ENCODE measurements at places on chromosomes 5 and 9.

DNA sequence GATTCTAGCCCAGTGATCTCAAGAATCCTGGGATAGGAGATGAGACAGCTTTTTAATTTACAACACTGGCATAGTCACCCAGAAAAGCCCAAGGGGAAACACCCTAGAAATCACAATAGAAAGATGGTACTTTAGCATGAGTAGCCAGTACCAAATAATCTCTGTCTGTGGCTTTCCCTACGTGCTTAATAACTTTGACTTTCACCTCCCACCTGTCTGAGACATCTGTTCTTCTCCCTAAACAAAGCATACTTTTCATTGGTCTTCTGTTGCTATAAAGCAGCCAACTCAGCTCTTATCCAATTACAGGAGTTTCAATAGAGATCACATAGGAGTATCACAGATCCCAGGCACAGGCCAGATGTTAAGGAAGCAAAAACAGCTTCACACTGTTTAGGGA lies 10.4 kb downstream of the MARCHF3 start:
- no peak for DNase-seq

- DNase-seq = peak; percentile 63
Measured at GRCh38 chr5:69007726-69008368, 86.0 kb upstream of the SLC30A5 start.

DNA sequence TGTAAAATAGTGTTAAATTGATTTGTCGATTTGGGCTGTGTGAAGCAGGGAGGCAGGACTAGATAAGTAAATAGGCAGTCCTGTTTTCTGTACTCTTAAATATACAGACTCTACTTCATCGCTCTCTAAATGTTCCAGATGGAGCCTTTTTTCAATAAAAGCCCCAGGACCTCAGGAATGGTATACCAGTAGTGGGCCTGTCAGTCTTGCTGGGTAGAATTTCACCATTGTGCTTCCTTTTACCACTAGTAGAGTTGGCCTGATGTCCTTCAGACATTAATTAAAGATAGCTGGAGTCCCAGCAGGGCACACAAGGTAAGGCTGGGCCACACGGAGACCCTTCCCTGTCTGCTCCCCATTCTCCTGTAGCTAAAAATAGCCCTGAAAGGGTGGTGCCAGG lies 6.0 kb downstream of the SNX18 start:
- DNase-seq = no peak

DNA sequence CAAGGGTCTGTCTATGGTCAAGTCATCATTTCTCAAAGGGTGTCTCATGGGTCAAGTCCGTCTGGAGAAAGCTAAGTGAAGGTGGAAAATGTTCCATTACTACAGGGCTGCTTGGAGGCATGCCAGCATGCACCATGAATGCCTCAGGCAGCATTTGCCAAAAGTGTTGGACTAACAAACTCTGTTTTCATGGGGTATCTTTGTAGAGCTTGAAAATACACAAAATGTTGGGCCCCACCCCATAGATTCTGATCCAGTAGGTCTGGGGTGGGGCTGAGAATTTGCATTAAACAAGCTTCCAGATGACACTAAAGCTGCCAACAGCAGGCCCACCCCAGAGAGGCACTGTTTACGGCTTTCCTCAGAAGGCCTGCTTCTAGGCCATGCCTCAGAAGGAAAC lies 75.0 kb upstream of the FRRS1L start:
- no peak for DNase-seq

DNA sequence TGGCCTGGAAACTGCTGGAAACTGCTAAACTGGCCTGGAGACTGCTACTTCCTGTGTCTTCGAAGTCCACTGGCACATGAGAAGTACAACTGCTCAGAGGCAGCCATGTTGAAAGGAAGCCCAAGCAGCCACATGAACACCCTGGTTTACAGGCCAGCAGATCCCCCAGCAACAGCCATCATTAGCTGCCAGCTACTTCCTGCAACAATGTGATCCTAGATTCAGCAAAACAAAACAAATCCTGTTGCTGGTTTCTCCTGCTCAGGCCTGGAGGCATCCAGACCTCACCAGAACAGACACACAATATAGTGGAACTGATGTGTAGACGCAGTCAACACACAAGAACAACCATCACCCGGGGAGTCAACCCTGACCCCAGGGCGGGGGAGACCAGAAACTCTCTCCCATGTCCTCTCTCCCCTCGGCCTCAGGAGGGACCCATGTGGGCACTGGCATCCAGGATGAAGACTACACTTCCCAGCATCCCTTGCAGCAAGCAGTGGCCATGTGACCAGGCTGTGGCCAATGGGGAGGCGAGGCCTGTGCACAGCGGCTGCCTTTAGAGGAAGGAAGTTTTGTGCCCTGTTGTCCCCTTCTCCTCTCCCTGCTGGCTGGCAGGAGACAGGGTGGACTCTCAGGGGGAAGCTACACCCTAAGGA lies 9.2 kb upstream of the LCN15 start:
- no peak for DNase-seq

- DNase-seq = no peak
Measured at GRCh38 chr9:125906893-125907292, 159.7 kb downstream of the PBX3 start.

DNA sequence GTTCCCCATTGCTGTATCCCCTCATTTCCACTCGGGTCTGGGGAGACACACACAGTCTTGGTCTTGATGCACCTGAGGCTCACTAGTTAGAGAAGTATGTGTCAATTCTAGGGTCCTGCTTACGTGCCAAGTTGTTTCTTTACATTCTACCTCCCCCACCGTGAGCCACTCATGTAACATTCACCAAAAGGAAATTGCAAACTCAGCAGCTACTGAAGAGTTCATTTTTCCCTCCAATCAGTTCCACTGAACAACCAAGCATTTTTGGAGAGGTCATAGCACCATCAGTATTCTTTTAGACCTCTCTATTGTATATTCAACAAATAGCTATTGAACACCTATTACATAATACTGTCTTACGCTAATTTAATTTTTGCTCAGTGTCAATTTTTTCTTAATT lies 281.1 kb downstream of the SH3GL2 start:
- no peak for DNase-seq

GRCh38 chr9:82560457-82560904 lies 502.5 kb downstream of the RASEF start:
- DNase-seq = no peak

- DNase-seq = no peak
Measured at GRCh38 chr9:111222757-111223156, 107.3 kb downstream of the OR2K2 start.

DNA sequence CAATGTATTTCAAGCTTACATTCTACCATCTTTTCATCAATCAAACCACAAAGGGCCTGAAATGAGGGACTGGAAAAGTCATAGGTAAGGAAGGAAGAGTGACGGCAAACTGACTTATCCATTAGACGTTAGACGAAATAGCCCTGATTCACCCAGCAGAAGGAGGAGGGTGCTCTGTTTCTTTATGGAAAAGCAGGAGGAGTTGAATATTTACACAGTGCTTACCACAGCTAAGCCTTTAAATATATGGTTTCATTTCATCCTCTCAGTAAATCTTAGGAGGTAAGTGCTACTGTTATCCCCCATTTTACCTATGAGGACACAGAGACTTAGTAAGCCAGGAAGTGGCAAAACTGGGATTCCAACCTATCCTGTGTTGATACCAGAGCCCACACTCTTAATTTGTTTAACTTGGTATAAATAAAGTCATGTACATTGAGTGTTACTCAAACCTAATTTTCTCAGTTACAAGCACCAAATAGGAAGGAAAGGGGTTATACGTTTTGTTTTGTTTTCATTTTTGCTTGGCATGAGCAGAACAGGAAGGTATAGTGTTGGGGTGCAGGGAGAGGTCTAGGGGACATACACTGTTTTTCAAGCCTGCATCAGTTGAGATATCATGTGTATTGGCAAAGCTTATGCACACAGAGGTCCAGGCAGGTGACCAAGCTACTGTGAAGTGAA lies 98.1 kb upstream of the IFNK start:
- no peak for DNase-seq

GRCh38 chr9:129770741-129771140 lies 17.9 kb upstream of the PTGES start:
- DNase-seq = no peak

- DNase-seq = no peak
Measured at GRCh38 chr5:143001764-143002351, 231.7 kb downstream of the ARHGAP26 start.

GRCh38 chr9:34475097-34475496 lies 16.5 kb downstream of the DNAI1 start:
- DNase-seq = no peak

DNA sequence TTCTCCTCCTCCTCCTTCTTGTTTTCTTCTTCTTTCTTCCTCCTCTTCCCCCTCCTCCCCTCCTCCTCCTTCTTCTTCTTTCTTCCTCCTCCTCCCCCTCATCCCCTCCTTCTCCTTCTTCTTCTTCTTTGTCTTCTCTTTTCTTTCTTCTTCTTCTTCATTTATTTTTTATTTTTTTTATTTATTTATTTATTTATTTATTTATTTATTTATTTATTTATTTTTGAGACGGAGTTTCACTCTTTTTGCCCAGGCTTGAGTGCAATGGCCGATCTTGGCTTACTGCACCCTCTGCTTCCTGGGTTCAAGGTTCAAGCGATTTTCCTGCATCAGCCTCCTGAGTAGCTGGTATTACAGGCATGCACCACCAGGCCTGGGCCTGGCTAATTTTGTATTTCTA lies 1332.5 kb upstream of the CDH9 start:
- no peak for DNase-seq

GRCh38 chr9:105280691-105281090 lies 36.2 kb downstream of the SLC44A1 start:
- no peak for DNase-seq

- no peak for DNase-seq
Measured at GRCh38 chr9:68739621-68740174, 34.7 kb downstream of the PIP5K1B start.

DNA sequence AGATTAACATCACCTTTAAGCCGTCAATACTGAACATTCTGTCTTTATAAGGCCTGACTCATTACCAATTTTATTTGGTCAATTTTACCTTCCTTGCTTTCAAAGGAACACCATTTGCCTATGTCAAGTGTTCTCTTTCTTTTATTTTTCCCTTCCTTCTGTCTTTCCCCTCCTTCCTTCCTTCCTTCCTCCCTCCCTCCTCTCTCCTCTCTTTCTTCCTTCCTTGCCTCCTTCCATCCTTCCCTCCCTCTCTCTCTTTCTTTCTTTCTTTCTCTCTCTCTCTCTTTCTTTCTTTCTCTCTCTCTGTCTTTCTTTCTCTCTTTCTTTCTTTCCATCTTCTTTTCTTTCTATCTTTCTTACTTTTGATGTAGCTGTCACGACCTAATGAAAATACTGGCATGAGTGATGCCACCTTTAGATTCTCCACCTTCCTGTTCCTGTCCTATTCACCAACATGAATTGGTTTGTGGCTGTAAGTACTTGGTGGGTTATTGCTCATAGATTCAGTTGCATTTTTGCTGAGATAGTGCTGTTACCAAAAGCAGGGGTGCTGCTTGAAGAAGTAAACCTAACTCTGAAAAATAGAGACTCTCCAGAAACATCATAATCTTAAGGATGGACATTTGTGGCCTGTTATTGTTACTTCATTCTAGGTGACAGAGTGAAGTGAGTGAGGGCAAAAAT lies 33.8 kb downstream of the DOCK8 start:
- no peak for DNase-seq

DNA sequence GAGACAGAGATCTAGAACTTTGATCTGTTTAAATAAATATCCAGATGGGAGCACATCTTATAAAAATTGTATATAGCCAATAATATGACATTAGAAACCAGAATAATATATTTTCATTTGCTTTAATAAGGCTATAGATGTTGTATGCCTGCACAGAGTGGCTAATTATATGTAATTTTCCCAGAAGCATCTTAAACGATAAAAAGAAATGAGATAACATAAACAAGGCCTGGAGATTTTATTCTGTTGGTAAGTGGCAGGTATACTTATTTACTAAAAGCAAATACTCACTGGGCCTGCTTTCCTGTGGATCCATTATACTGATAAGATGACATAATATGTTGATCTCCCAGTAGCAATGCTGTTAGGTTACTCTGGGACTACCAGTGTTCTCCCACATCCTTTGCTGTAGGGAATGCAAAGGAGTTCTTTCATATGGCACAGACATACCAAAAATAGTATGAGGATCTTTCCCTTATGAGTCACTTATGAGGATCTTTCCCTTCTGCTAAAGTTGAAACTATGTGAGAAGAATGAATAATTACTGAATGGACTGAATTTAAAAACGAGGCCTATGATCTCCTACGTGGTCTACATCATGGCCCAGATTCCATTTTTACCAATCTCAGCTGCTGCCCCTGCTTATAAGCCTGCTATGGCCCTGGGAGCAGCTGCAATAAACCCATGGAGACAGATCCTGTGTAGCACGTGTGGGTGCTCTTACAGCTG lies 112.1 kb downstream of the NUDT12 start:
- DNase-seq = no peak

- no peak for DNase-seq
Measured at GRCh38 chr9:117777823-117778222, 73.6 kb downstream of the TLR4 start.

- DNase-seq = no peak
Measured at GRCh38 chr5:13866792-13867191, 77.7 kb downstream of the DNAH5 start.

GRCh38 chr9:32677931-32678330 lies 42.5 kb upstream of the TAF1L start:
- DNase-seq = no peak

GRCh38 chr9:80082213-80082612 lies 510.4 kb downstream of the TLE4 start:
- no peak for DNase-seq

GRCh38 chr5:65482736-65483545 lies 1.2 kb upstream of the ADAMTS6 start:
- DNase-seq = no peak

DNA sequence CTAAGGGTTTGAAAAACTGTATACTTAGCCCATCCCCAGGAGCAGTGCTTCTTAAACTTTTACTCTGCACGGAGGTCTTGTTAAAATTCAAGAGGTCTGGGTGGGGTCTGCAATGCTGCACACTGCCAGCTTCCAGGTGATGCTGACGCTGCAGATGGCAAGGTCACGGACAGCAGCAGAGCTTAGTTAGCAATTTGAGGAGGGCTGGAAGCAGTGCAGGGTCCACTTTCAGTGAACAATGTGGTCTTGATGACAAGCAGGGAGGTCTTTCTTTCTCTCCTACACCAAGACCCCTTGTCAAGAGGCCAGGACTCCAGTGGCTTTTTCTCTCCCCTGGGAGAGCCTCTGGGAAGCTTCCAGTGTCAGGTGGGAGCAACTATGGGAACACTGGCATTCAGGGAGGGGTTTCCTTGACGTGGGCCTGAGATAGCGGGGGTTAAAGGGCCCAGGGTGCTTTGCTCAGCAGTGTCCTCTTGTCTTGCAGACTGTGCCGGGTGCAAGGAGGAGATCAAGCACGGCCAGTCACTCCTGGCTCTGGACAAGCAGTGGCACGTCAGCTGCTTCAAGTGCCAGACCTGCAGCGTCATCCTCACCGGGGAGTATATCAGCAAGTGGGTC lies 65.0 kb upstream of the AFAP1L1 start:
- no peak for DNase-seq

GRCh38 chr9:132366481-132366880 lies 11.7 kb upstream of the SETX start:
- no peak for DNase-seq

- DNase-seq = no peak
Measured at GRCh38 chr9:120184266-120184665, 395.7 kb downstream of the CDK5RAP2 start.

GRCh38 chr5:155522540-155522939 lies 509.0 kb downstream of the KIF4B start:
- DNase-seq = no peak

GRCh38 chr5:137491121-137491520 lies 8.0 kb downstream of the SPOCK1 start:
- no peak for DNase-seq
